ENCODE measurements at places on chromosomes 4 and X.

GRCh38 chr4:7761312-7761711 lies 178.3 kb downstream of the AFAP1 start:
- no peak for DNase-seq

GRCh38 chr4:165111906-165112367 lies 723 bp downstream of the TMEM192 start:
- DNase-seq = peak; percentile 77

DNA sequence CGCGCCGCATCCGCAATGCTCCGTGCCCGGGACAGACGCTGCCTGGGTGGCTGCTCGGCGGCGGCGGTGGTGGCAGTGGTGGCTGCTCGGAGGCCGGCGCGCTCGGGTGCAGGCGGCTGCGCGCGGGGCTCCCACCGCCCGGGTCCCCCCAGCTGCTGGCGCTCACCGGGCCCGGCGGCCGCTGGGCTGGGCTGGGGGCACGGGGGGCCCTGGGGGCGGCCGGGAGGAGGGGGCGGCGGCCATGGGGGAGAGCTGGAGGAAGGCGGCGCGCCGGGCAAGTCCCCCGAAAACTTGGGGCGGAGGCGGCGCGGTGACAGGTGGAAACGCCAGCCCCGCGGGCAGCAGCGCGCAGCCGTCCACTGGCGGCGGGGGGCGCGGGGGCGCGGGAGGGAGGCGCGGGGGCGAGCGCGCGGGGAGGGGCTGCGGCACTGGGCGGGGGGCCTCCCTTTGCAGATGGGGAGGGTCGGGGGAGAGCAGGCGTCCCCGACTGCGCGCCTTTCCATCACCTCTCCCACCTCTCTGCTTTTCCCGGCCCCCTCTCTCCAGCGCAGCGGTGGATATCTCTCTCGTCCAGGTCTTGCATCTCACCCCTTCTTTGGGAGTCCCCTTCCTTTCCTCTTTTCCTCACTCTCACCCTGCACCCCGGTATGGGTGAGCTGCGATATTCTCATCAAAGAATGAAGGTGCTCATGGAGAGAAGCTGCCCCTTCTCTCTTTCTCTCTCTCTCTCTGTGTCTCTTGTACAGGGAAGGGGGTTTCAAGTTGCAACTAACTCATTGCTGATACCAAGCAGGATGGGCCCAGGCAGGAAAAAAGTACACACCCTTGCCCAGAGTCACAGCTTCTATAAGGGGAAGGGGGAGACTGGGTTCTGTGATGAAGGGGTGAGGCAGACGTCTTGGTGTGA lies 83.7 kb upstream of the DHRSX start:
- no peak for DNase-seq

GRCh38 chr4:135325264-135325663 lies 1123.7 kb upstream of the PABPC4L start:
- DNase-seq = no peak

GRCh38 chrX:37754516-37754915 lies 25.3 kb upstream of the CYBB start:
- DNase-seq = no peak

- no peak for DNase-seq
These were observed 88.3 kb upstream of the BMP2K start for GRCh38 chr4:78687818-78688217.

- DNase-seq = no peak
These were observed 185.4 kb downstream of the OR13H1 start for GRCh38 chrX:131729295-131729694.

DNA sequence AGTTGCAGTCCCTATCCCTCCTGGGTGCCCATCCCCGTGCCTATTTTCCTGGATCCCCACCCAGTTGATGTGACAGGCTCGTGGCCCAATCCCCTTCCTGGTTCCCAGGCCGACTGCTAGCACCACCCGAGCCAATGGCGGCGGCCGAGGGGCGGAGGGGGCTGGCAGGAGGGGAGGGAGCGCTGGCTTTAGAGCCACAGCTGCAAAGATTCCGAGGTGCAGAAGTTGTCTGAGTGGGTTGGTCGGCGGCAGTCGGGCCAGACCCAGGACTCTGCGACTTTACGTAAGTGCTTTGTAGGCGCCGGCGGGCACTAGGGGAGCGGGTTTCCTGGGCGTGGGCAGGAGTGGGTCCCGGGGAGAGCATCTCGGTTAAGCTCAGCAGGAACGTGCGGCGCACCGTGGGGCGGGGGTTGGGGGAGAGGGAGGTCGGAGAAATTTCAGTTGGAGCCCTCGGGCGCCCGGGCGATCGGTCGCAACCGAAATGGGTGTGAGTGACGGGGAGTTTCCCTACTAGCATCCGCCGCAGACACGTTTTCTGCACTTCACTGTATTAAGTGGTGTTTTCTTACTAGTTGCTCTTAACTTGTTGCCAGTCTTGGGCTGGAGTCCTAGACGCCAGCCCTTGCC lies at the start of gene PLS3:
TSS of gene PLS3 (plus strand) at position 197 of the 627 bp plus-strand sequence. CDS start 49,077 bp downstream, outside the sequence.
- DNase-seq = peak; percentile 79

DNA sequence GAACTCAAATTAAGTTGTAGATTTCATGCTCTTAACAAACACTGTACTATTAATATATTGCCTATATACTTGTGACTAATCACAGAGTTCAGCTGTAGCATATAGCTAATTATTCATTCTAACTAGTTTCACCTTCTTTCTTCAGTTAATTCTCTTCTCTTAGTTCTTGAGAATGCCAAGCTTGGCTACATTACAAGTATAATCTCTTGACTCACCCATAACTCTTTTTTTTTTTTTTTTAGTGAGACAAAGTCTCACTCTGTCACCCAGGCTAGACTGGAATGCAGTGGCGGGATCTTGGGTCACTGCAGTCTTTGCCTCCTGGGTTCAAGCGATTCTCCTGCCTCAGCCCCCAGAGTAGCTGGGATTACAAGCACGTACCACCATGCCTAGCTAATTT lies 5.4 kb downstream of the KLHL5 start:
- DNase-seq = no peak

DNA sequence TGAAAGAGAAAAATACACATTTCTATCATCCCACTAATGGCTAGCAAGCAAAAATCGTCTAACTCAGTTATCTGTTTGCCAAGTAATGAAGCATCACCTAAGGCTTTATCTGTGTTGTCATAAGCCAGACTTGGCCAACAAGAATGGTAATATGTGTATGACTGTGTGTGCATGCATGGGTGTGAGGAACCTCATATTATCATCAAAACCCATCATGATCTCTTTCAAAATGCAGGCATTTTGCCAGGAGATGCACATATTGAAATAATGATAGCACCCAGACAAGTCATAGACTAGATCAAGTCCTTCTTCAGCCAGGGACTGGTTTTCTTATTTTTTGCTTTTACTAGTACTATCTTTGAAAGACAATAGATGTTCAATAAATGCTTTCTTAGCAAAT lies 172.5 kb upstream of the FMR1 start:
- no peak for DNase-seq

DNA sequence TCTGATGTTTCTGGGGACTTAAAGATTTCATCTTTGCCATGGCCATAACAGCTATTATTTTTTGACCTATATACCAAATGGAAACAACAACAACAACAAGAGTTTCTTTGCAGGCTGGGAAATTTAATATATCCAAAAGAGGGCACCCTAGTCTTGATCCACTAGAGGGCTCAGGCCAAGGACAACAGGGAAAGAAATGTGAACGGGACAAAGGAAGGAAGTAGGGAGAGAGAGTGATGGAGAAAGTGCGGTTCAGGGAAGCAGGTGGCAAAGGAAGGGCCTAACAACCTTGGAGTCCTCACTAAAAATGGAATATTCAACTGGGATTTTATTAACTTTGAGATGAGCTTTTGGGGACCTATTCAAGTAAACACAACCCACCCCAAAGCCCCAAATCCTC lies 67.8 kb upstream of the SCML1 start:
- DNase-seq = peak; percentile 4

GRCh38 chrX:112889400-112889799 lies 48.8 kb upstream of the AMOT start:
- no peak for DNase-seq

- no peak for DNase-seq
These were observed 1190.2 kb upstream of the AGA start for GRCh38 chr4:178632415-178632814.

GRCh38 chrX:7254144-7254543 lies 106.2 kb upstream of the PUDP start:
- DNase-seq = no peak

- peak; percentile 59 for DNase-seq
These were observed 52.4 kb downstream of the GAK start for GRCh38 chr4:879729-880077.

- DNase-seq = no peak
These were observed 652 bp downstream of the COL25A1 start for GRCh38 chr4:109301651-109302360.

- DNase-seq = no peak
These were observed 4.3 kb downstream of the AKAP17A start for GRCh38 chrX:1595711-1596060.

DNA sequence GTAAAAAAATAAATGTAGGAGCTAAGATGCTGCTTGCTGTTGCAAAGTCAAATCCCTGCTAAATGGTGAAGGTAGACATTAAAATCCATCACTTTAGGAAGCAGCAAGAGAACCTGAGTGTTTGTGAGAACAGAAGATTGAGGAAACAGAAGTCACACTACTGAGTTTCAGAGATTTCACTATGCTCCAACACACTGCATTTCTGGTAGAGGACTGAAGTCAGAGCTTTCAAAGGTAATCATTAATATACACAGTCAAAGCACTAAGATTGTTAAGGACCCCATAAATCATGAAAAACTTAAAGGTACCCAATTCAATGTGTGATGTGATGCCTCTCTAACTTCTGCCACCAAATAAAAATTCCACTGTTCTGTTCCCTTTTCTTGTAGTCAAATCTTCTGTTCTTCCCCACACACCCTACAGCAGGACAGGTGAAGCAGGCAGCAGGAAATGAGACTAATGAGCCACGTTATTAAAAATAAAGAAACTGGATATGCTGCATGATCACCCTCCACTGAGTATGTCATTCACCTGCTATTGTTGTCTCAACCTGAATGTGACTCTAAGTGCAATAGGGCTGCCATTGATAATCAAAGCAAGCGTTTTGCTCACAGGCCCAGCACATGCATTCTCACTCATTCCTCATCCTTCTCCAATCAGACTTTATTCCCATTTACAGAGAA lies 28.9 kb upstream of the APELA start:
- no peak for DNase-seq

DNA sequence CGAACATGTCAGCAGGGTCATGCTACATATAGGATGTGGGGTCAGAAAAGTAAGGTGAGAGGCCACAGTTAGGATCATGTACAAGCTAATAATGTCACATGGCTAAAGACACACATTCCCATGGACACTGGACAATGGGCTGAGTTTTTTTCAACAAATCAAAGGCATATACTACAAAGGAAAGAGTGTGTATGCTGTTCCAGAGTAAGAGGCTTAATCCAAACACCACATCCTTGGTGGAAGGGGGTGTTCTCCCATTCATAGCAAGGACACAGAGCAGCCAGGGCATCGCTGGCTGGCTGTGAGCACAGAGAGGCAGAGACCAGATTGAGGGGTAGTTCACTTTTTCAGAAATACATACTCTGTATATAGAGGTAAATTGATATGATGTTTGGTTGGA lies 131.7 kb downstream of the MGST2 start:
- no peak for DNase-seq

DNA sequence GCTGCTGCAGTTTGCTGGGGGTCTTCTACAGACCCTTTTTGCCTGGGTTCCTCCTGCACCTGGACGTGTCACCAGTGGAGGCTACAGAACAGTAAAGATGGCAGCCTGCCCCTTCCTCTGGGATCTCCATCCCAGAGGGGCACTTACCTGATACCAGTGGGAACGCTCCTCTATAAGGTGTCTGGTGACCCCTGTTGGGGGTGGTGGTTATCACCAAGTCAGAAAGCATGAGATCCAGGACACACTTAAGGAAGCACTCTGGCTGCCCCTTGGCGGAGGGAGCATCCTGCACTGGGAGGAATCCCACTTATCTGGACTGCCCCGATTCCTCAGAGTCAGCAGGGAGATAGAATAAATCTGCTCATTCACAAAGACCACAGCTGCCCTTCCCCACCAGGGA lies 218.9 kb upstream of the GALNTL6 start:
- DNase-seq = no peak

GRCh38 chr4:110634350-110635162 lies 11.7 kb upstream of the PITX2 start:
- DNase-seq = no peak

- no peak for DNase-seq
These were observed 4.9 kb downstream of the HUWE1 start for GRCh38 chrX:53681661-53682060.

DNA sequence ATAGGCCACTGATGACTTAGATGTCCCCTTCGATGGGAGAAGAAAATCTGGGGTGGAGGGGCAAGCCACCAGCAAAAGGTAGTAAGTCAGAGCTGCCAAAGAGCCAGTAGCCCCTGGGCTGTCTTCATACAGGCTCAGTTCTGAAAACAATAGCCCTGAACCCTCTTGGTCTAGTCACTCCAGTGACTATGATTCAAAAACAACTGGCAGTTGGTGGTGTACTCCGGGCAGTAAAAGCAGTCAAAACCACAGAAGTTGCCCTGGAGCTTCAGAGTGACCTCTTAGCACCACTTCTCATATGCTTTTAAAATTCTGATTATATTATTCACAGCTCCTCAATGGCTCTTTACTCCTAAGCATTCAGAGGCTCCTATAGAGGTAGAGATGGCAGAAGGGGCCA lies 164.3 kb upstream of the MAMLD1 start:
- DNase-seq = no peak

DNA sequence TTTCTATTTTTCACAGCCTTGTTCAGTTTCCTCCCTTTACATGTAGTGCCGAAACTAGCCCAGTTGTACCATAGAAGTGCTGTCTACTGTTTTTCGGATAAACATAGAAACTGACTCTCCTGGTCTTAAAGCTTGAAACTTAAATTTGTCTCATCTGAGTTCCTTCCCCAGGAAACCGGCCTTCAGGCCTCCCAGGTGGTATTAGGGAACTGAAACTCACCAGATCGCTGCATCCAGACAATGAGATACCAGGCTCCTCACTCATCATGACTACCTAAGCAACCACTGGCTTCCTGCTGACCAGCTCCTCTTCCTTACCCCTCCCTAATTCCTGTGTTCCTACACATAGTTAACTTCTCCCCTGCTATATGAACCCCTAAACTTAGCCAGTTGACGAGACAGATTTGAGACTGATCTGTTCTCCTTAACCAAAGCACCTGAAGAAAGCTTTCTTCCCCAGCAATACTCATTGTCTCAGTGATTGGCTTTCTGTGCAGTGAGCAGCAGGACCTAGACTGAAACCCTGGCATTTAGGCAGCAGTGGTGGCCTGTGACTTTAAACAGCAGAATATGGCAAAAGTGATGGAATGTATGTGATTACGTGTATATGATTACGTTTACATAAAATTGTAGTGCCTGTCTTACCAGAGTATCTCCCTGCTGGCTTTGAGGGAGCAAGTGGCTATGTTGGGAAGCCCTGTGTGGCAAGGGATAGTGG lies 959.1 kb upstream of the LCORL start:
- DNase-seq = no peak

DNA sequence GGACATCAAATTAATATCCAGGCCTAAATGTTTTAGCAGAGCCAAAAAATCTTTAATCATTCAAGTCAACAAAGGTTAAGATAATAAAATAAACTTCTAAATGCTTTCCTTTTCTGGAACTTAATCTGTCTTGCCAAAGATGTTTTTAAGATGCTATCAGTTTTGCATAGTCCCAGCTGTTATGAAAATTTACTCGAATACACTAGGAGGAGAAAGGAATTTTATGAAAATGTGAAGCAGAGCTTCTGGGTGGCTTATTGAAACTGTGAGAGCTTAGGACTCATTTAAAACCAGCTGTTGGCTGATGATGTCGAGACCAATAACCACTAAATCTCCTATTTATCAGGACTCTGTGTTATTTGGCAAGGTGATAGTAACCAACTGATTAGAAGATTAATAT lies 202.2 kb upstream of the ETNPPL start:
- DNase-seq = no peak

GRCh38 chr4:135120195-135120594 lies 918.6 kb upstream of the PABPC4L start:
- DNase-seq = no peak

- DNase-seq = no peak
These were observed 2.4 kb upstream of the SLC9A6 start for GRCh38 chrX:135982860-135983259.
